ENCODE measurements at places on chromosomes 1 and 21.

DNA sequence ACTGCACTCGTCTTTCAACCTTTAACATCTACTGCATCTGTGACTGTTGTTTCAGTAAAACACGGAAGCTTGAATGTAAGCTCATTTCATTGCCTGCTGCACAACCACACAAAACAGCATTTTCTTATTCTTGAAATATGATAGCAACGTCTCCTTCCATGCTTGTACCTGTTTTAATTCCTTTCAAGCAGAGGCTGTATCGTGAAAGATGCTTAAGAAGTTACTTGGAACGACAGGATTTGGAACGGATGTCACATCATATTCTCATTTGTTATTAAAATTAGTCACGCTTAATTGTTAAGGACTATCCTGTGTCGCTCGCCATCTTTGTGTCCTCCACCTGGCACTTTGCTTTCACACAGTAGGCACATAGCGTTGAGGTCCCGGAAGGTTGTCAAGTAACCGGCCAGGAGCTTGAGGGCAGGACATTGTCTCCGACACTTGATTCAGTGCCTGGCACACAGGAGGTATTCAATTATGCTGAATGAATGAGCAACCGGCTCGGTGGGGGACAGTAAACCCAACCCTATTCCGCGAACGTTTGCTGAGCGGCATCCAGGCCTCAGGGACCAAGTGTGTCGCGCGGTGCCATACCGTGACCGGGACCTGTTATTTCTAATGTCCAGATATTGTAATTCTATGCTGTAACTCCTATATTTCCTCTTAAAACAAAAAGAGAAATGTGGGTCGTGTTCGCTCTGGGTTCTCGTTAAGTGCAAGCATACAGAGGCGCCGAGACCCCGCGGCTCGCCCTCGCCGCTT, 499 bp upstream of the SH3GLB1 start:
- no peak for DNase-seq

GRCh38 chr1:19921310-19921709, 2.1 kb downstream of the PLA2G2E start:
- DNase-seq, result no peak

DNA sequence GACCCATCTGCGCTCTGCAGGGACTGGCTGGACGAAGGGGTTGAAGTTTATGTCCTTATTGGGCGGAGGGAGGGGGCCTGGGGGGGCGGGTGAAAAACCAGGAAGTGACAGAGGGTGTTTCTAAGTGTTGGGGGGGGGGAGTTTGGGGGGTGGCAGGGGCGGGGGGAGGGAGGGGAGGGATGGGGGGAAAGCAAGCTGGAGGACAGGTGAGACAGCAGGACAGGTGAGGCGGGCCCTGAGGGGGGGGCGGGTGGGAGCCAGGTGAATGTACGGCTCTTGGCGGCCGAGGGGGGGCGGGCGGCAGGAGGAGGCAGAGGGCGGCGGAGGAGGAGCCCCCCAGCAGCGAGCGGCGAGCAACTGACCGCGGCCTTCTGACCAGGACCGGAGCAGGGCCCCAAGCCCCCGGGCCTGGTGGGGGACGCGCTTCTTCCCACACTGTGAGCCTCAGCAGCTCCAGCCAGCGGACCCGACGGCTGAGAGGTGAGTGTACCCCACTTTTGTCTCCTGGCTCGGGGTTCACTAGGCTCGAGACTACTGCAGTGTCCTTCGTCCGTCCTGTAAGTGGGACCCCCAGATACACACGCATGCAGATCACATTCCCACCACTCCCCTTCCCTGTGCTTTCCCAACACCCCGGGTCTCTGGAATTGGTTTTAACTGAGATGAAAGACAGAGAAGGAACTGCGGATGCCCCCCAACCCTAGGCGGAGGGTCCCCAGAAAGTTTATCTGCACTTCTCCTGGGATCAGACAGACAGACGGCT, at the start of gene ZBTB7B:
Gene ZBTB7B (plus strand): TSS at position 339 of the 763 bp plus-strand sequence. CDS start 11,859 bp downstream, outside the sequence.
- no peak for DNase-seq

DNA sequence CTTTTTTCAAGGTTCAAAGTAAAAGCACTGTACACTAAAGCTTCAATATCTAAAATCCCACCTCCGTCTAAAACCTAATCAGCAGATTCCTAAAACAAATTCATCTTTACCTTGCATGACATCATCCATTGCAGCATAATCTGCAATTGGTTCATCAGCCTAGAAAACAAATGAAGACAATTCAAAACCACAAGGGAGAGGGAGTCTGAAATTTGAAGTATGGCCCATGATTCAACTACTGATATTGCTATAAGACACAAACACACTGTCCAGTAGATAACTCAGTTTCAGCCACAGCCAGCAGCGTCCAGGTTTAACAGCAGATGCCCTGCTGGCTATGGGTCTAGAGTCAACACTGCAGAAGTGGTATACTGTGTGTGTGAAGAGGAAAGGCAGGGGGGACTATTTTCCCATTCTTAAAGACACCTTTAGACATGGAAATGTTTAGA, 17.9 kb upstream of the RAP1GAP start:
- no peak for DNase-seq

- no peak for DNase-seq
These were observed 72.5 kb downstream of the ANGPTL1 start for GRCh38 chr1:178798232-178798861.

DNA sequence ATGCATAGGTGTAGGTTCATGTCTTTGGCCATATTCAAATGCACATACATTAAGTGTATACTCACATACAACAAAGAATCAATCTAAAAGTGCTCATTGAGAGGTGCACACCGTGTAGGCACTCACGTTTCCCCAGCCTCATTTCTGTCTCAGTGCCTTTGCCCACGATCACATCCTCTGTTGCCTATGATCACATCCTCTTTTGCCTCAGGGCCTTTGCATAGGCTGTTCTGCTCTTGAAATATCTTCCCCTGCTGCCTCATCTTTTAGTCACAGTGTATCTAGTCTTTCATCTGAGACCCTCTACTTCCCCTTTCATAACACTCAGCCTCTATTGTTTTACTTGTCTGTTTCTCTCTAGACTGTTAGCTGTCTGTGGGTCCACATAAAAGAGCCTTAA, 69.3 kb downstream of the FOXD2 start:
- DNase-seq, result no peak

DNA sequence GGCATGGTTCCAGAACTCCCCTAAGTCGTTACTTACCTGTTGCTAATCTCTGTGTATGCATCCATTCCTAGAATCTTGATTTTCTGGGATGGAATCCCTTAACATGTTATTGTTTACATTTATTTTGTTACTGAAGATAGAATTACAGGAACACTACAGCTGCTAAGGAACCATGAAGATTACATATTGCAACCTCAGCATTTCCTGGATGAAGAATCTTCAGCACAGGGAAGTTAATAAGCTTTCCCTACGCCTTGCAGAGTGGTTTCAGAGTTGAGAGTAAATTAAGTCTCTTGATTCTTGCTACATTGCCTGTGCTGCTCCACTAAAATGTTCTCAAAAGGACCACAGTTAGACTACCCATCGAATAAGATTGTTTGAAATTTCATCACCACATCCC, 31.4 kb upstream of the GBP6 start:
- DNase-seq, result no peak

Measured in activated effector memory CD4-positive, alpha-beta T cell treated with Interleukin-2 at 50 U/mL for 16 hours (primary cell).